ENCODE measurements at places on chromosomes 7 and 10. TPM values are rescaled to one million over a fixed set of nuclear protein-coding genes. Genes with fewer than 3 reads are reported as not detected.

DNA sequence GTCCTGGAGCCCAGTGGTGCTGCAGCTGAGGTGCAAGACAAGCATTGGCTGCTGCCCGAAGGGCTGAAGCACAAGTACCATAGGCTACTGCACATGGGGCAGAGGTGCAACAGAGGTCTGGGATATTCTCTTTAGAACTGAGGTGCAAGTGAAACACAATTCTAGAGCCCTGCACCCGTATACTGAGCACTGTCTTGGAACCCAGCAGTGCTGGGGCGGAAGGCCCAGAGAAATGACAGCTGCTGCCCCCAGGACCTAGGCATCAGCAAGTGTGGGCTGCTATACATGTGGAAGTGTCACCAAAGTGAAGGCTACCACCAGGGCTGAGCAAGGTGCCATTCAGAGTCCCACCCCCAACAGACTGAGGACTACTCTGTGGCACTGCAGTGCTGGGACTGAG is 393.6 kb upstream of the STEAP1 start:
- no peak for DNase-seq

DNA sequence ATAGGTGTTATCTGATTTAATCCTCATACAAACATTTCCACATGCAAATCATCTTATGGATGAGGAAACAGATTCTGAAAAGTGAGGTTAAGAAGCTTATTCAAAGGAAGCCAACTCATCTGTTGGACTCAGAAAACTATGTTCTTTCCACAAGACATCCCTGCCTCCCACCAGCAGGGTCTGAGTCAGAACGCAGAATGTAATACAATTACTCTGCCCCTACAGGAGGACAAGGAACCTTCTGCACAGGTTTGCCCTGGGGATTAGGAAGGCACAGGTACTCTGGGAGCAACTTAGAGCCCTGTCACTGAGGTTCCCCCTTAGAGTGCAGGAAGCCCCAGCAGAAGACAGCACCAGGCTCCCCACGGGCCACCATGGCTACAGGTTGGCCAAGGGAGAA is 255.7 kb downstream of the TNS3 start:
- peak; percentile 92 for DNase-seq

The AOAH gene
- polyA plus RNA-seq, result not detected

GRCh38 chr10:110995301-110995700 is 75.9 kb downstream of the SHOC2 start:
- DNase-seq, result no peak

GRCh38 chr7:78178319-78178718 is 379.7 kb downstream of the PHTF2 start:
- DNase-seq, result peak; percentile 55

DNA sequence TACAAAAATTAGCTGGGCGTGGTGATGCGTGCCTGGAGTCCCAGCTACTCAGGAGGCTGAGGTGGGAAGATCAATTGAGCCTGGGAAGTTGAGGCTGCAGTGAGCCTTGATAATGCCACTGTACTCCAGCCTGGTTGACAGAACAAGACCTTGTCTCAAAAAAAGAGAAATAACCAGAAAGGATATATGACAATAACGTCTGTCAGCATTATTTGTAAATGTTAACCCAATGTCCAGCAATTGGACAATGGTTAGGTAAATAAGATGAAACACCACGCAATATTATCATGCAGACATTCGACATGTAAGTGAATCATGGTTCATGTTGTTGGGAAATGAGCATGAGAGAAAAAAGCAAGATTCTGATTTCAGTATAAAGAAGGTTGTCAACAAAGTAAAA is 44.6 kb upstream of the SEPHS1 start:
- no peak for DNase-seq

DNA sequence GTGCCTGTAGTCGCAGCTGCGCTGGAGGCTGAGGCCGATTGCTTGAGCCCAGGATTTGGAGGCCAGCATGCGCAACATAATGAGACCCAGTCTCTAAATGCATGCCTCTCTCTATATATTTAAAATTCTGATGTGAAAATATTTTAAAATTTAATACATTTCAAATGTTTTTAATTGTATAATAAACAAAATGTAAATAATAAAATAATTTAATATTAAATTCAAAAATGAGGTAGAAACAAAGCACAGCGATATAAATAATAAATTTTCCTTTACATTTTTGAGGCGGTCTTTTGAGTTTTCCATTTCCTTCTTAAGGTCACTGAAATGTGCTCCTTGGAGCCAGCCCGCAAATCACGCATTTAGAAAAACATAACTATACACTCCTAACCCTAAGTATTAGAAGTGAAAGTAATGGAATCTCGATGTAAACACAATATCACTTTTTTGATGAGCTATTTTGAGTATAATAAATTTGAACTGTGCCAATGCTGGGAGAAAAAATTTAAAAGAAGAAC is 523 bp upstream of the CDK1 start:
- DNase-seq, result no peak

DNA sequence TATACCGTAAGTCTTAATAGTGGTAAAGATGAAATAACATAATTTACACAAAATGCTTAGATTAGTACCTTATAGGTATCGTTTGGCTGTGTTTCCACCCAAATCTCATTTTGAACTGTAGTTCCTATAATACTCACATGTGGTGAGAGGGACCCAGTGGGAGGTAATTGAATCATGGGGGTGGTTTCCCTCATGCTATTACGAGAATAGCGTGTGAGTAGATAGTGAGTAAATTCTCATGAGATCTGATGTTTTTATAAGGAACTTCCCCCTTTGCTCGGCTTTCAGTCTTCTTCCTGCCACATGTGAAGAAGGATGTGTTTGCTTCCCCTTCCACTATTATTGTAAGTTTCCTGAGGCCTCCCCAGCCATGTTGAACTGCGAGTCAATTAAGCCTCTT is 426.3 kb upstream of the POT1 start:
- no peak for DNase-seq

- no peak for DNase-seq
These were observed 20.5 kb upstream of the GSDME start for GRCh38 chr7:24777806-24778205.

The VWC2 gene
- polyA plus RNA-seq, result not detected

The ADAM22 gene
- 0.33 TPM for polyA plus RNA-seq

The EPDR1 gene
- 21.5 TPM for polyA plus RNA-seq

DNA sequence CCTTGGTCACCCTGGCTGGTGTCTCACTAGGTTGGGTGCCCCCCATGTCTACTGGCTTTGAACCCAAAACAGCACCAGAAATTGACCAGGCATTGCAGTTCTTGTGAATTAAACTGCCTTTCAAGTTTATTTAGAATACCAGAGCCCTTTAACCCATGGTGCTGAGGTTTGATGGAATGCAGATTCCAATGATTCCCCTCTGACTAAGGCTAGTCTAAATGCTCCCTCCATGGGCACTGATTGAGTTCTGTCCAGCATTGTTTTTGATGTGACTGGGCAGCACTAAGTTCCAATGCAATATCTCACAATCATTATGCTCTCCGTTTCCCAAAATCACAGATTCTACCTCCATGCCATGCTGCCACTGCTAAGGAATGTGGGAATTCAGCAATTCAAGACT is 1047.4 kb upstream of the LRRN3 start:
- DNase-seq, result no peak

The PRPS1L1 gene
- polyA plus RNA-seq, result not detected

- no peak for DNase-seq
These were observed 67.3 kb downstream of the AP3M1 start for GRCh38 chr10:74083304-74083703.

The ZNF398 gene
- 6.7 TPM for polyA plus RNA-seq

The PAX4 gene
- not detected for polyA plus RNA-seq

DNA sequence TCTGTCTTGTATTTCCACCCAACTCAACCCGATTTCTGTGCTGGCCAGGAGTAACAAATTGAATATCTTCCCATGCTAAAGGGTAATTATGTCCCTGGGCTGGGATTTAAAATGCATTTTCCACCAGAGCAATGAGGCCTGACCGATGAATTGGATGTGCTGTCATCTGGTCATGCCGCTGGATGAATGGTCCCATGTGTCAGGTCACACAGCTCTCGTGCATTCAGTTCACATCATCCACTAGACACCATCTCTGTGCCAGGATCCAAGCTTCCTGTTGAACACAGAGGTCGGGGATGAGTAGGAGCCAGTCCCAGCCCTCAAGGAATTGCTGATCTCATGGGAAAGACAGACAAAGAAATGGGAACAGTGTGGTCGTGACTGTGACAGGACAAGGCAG is 200.8 kb downstream of the ADRA2A start:
- DNase-seq, result no peak

- DNase-seq, result peak; percentile 31
These were observed 109.9 kb downstream of the ATXN7L1 start for GRCh38 chr7:105766421-105767073.
